ENCODE measurements at places on chromosomes 16 and 17.

DNA sequence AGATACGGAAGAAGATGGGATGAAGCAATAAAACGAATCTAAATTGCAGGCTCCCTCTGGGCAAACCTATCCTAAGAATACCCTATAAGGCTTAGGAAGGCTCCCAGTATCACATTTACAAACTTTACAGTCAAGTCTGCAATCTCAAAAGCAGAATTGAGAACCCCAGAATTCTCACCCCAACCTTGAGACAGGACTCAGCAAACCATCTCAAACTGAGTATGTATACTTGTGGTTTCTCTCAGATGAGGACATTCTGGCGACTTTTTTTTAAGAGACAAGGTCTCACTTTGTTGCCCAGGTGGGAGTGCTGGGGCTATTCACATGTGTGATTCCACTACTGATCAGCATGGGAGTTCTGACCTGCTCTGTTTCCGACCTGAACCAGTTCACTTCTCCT, 19.3 kb upstream of the ITGA2B start:
- no peak for DNase-seq

GRCh38 chr17:49397586-49397985, 17.1 kb downstream of the PHB1 start:
- DNase-seq = no peak

DNA sequence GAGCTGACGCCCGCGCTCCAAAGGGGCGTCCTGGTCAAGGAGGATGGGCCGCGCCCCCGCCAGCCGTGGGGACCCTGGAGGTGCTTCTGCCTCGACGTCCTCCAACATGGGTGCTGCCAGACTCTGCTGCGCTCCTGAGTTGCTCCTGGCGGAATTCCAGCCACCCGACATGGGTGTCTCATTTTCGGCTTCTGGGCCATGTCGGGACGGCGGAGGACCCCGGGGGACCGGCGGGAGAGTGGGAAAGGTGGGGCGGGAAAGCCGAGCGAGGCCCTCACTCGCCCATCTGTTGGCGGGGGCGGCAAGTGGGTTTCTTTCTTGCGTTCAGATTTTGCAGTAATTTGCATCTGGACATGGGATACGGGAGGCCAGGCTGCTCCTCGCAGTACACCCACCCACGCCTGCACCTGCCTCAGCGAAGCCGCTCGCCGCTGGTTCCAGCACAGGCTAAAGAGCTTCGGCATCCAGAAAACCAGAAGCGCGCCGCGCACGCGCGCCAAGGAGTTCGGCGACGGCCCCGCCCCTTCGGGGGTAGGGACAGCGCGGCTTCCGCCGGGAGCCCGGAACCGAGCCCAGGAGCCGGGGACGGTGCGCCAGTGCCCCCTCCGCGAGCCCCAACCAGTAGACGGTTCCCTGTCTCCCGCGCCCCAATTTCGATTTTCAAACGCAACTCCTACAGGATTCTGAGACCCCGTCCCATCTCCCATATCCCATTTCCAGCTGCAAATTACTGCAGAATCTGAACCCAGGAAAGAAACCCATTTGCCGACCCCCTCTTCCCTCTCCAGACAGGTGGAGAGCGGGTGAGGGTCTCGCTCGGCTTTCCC, at the start of gene ARMC7:
TSS of gene ARMC7 (plus strand) at position 563 of the 827 bp plus-strand sequence. CDS start 320 bp downstream, outside the sequence.
- peak; percentile 88 for DNase-seq

DNA sequence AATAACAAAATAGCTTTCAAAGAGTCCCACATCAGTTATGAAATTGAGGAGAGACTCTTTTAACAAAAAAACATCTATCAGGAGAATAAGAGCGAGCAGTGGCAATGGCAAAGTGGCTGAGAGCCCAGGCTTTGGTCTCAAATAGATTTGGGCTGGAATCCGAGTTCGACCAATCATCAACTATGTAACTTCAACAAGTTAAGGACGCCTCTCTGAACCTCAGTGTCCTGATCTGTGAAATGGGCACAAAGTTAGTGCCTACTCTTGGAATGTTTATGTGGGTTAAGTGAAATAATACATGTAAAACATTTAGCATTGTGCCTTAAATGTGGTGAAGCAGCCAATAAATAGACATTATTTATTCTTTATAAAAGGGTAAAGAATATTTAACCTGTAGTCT, 45.4 kb downstream of the CFDP1 start:
- DNase-seq = no peak

GRCh38 chr17:49835472-49835871, 12.4 kb downstream of the TAC4 start:
- no peak for DNase-seq

DNA sequence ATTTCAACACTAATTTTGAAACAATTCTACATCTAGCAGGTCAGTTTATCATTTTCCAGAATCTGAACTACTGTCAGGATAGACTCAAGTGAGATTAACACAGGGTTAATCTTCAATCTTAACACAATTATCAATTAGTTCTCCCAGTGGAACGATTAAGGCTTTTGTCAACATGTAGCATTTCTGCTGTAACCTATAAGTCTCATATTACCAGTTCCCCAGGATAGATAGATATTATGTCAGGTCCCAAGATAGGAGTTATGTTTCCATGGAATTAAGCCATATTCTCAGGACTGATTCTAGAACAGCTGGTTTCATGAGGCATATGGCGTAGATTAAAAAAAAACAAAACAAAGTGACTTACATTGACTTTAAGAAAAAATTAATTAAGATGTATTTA, 4.4 kb upstream of the FBF1 start:
- no peak for DNase-seq

DNA sequence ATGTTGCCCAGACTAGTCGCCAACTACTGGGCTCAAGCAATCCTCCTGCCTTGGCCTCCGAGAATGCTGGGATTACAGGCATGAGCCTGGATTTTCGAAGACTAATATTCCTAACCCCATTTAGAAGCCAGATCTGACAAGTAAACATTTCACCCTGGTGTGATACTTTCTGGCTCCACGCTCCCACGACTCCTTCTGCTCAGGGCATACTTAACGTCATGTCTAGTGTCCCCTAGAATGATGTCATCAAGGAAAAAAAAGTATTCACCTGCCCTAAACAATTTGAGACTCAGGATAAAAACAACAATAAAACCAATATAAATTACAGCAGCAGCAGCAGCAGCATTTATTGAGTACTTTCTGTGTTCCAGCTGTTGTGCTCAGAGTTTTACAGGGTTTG, 13.2 kb downstream of the ITGB3 start:
- no peak for DNase-seq

DNA sequence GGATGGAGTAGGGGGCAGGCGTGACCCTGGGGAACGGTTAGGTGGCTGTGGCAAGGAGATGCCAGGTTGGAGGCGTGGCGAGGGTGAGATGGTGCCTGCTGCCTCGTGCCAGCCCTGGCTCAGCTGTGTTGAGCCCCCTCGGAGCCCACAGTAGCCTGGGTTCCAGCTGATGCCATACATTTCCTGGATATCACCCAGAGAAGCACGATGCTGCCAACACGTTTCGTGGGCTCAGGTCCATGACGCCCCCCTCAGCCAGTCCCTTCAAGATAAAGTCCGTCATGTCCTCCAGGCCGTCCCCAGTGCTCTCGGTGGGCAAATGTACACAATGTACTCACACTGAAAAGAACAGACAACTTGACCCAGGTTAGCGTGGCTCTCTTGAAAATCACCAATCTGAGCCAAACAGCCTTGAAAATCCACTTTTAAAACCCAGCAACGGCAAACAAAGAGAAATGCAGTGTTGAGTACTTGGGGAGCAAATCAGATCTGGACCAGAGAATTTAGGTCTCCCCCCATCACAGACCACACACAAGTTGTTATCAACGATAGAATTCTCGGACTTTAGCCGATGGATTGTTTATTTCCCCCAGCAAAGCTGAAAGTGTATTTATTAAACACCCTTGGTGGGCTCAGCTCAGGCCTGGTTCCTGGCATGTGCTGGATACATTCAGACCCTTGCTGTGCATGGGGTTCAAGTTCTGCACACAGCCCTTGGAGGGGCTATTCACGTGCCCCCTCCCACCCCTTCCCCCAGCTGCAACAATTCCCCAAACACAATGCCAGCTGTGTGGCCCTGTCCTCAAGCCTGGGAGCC, 102.8 kb upstream of the PLCG2 start:
- DNase-seq = no peak

DNA sequence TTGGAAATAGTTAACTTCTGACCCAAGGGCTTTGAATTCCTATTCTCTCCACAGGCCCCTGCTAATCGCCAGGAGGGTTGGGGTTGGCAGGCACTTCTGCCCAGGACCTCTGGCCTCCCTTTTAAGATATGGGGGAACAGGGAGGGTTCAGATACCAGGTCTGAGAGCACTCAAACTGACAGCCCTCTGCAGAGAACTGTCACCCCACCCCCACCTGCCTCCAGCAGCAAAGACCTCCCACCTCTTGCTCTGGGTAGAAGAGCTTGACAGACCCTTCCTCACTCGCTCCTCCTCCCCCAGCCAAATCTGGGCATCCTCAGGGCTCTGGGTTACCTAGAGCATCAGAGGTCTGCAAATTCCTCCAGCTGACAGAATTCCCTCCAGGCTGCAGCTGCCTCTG, 11.6 kb downstream of the CDH3 start:
- no peak for DNase-seq

- DNase-seq = no peak
Measured at GRCh38 chr17:73750975-73751374, 106.7 kb upstream of the SDK2 start.

GRCh38 chr17:76106703-76107102, 3.1 kb upstream of the EXOC7 start:
- DNase-seq = no peak

- peak; percentile 58 for DNase-seq
Measured at GRCh38 chr16:90046971-90047713, 27.9 kb upstream of the DBNDD1 start.

DNA sequence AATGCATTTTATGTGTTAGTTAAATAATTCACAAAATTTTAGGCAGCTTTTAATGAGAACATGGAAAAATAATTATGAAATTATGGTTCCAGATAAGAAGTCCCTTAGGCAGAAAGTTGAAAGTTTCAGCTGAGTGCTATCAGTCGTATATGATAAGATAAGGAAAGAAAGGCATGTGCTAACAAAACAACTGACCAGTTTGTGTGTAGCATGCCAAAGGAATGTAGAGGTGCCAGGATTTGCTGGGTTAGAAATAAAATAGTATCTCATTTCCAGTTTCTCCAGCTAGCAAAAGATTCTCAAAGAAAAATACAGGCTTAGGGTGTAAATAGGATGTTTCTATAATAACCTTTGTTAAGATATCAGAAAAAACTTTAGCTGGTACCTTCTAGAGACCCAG, 1044.5 kb upstream of the CDH8 start:
- DNase-seq = no peak

- no peak for DNase-seq
Measured at GRCh38 chr16:85755929-85756768, 5.3 kb upstream of the C16orf74 start.

GRCh38 chr17:56171186-56171959, 18.1 kb downstream of the ANKFN1 start:
- DNase-seq = no peak

DNA sequence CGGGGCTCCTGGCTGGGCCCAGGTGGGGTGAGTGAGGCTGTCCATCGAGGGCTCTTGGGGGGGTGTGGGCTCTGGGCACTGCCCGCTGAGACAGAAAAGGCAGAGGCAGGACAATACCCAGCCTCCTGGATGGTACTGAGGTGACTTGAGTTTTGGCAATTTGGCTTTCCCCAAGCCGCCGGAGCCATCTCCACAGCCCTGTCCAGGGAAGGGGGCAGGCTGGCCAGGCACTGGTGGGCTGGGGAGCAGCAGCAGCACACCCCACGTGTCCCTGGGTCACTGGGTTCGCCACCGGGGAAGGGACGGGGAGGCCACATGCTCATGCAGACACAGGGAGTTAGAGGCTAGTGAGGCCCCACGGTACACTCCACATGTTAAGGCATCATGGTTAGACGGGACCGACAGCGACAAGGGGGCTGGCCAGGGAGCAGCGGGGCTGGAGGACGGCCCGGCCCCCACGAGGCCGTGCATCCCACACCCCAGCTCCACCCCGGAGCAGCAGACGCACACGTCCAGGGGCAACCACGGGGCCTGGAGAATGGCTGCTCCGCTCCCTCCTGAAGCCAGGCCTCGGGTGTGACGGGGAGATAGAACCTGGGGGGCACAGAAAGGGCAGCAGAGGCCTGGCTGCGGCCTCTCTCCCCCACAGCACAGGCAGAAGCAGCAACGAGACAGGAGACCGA, 3.0 kb downstream of the ARHGDIA start:
- DNase-seq = no peak

DNA sequence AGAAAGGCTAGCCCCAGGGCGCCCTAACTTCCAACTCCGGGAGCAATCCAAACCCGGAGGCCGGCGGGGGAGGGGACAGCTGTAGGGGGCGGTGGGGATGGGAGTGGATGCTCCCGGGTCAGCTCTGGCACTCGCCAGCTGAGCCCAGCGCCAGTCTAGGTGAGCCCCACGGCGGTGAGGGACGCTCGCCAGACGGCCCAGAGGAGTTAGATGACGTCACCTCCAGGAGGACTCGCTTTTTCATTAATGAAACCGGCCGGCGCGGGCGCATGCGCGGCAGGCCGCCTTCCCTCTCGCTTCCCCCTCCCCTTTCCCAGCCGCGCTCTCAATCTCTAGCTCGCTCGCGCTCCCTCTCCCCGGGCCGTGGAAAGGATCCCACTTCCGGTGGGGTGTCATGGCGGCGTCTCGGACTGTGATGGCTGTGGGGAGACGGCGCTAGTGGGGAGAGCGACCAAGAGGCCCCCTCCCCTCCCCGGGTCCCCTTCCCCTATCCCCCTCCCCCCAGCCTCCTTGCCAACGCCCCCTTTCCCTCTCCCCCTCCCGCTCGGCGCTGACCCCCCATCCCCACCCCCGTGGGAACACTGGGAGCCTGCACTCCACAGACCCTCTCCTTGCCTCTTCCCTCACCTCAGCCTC, at the start of gene NF1:
TSS of gene NF1 (plus strand) at position 378 of the 636 bp plus-strand sequence. CDS start 333 bp downstream, outside the sequence.
- peak; percentile 94 for DNase-seq

GRCh38 chr16:47363761-47364160, 97.1 kb downstream of the ITFG1 start:
- DNase-seq = no peak

DNA sequence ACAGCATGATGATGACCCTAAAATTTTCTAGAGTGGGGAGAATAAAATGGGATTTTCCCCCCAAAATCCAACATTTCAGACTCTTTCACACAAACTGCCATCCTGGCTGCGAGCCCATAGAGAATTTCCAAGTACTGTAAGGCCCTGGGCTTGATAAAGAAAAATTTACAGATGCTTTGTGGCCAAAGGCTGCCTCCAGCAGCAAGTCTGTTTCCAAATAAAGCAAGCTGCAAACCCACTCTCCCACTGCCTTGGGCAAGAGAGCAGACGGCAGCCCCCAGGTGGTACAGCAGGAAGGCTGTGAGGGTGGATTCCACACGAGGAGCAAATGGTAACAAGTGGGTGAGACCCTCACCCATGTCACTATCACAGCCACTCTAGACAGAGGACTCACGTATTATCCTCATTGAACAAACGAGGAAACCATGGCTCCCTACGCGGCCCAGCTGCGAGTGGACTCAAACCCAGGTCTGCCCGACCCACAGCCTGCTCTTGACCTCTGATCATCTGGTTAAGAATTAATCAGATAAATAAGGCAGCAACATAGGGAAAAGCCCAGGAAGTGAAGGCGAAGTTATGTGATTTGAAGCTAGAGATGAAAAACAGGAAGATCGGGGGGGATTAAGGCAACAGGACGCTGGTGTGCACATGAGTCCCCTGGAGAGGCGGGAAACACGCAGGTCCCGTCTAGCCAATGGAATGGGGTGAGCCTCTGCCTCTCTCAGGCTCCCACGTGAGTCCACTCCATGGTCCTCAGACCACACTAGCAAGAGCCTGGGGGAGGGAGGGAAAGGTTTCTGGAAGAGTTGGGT, 37.4 kb downstream of the AXIN2 start:
- no peak for DNase-seq

Measured in breast epithelium (tissue), 4 donors.